ENCODE measurements at places on chromosomes 6 and 20.
A peak's percentile ranks its signal among the peaks of the same experiment; 100 is the strongest.

GRCh38 chr20:38434301-38434741 is 807 bp downstream of the SNHG17 start:
- DNase-seq = no peak

GRCh38 chr6:42520786-42521607 is 42.8 kb upstream of the UBR2 start:
- no peak for DNase-seq

GRCh38 chr6:79372757-79373156 is 138.3 kb upstream of the HMGN3 start:
- DNase-seq = no peak

GRCh38 chr6:124613031-124613430 is 349.2 kb upstream of the RNF217 start:
- DNase-seq = no peak

DNA sequence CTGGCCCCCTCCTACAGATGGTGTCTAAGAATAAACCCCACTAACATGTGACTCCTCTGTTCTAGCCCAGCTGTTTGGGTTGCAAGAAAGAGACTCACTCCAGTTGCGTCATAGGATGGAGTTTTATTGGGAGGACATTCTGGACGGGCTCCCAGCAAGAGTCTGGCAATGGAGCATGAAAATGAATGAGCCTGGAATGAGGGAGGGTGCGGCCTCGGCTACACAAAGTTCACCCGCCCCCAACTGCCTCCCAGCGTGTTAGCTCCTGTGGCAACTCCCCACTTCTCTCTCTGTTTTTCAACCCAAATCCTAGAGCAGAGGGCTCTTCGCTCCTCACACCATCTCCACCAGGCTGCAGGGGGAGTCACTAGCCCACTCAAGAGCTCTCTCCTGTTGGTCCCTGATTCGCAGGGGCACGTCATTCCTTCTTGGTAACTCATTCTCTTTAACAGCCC is 5.1 kb upstream of the ADAM33 start:
- DNase-seq = no peak

- peak; percentile 1 for DNase-seq
Observed at GRCh38 chr20:25623225-25623735, 534 bp downstream of the NANP start.

DNA sequence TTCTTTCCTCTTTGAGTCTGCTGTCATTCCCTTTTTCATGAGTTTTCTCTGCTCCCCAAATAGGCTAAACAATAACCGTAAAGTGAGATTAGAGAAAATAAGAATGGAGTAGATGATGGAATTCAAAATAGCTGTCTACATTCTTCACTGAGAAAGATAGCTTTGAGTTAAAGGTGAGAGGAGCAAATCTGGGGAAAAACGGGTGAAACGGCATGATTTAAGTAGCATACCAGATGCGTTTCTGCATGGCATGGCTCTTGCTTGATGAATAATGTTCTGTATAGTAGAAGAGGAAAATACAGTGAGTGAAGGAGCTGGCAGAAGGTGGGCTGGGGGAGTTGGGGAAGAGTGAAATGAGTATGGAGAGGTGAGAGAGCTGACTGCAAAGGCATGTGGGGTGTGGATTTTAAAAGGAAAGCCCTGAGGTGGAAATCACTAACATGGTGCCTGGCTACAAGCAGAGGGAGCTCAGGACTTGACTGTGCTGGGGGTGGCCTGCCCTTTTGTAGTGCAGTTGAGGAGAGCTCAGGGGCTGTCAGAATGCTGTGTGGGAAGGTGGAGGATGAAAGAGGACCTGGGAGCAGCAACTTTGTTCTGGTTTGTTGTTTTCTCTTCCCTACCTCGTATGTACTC is 8.8 kb downstream of the BICRAL start:
- DNase-seq = no peak

DNA sequence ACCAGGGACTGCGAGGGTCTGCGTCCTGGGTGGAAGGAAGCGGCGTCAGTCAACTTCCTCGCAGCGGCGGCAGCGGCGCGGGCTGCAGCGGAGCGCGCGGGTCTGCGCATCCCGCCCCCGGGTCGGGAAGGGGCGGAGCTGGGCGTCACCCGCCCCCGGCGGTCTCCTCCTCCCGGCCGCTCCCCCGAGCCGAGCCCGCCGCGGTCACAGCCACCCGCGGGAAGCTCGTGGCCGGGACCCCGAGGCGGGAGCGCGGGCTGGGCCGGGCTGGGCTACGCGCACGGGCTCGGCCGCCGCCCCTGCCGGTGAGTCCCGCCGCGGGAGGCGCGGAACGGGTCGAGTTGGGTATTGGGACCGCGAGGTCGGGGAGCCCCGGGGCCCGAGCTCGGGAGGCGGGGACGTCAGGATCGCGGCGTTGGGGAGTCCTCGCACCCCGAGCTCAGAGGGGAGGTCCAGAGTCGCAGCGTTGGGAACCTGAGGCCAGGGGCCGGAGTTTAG is at the start of gene PAQR8:
PAQR8 (plus strand) TSS at position 207 of the 498 bp plus-strand sequence. CDS start 41,063 bp downstream, outside the sequence.
- DNase-seq = peak; percentile 79

DNA sequence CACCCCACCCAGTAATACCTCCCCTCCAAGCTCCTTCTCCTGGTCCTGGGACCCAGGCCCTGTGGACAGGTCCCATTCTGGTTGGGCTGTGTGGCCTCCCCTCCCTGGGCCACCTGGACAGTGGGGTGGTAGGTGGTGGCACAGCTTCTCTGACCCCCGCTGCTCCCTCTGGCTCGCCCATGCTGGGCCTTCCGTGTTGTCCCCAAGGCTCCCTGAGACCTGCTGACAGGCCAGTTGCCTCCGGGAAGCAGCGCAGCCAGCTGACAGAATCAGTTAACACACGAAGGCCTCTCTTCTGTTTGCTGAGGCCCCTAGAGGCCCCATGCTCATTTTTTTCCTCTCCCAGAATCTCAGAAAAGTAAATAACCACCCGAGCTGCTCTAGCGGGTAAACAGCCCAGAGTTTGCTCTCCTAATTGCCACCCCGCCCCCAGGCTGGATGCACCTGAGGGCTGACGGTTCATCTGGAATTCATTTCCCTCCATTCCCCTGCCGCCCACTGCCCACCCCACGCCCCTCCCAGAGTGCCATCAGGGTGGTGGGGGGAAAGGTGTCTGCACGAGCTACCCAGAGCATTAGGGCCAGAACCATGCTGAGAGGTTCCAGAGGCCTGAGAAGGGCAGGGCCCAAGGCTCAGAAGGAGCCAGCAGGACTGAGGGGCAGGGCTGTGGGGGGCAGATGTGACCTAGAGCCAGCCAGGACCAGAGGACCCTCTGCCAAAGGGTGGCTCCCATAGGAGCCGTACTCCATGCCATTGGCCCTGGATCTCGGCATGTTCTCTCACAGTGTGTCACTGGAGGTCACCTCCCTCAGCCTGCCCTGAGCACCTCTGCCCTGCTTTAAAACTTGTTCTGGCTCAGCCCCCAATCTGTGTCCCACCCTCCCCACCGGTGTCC is 157.5 kb downstream of the GRM4 start:
- no peak for DNase-seq

GRCh38 chr6:131588643-131589042 is 15.6 kb downstream of the ARG1 start:
- DNase-seq = no peak

DNA sequence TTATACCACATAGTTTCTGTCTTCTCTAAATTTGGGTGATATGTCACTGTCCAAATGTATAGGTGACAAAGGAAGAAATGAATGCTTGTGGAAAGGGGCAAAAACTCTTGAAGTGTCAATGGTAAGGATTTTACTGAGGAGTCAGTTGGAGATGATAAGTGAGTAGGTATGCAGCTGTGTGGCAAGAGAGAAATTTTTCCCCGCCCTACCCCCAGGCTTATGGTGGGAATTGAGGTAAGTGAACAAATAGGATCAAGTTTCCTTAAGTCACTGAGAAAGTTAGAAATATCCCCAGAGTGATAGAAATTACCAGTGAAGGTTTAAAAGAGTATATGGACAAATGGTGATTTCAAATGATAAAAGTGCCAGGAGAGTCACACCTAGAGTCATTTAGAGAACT is 11.8 kb downstream of the DSE start:
- no peak for DNase-seq

GRCh38 chr6:52180787-52181558 is 5.2 kb upstream of the IL17A start:
- DNase-seq = no peak

Measured in stimulated activated CD4-positive, alpha-beta T cell treated with anti-CD3 and anti-CD28 coated beads, Interleukin-2, amount 100 ng/mL, for 4 hours (primary cell).